ENCODE measurements at places on chromosomes 2 and 18.

DNA sequence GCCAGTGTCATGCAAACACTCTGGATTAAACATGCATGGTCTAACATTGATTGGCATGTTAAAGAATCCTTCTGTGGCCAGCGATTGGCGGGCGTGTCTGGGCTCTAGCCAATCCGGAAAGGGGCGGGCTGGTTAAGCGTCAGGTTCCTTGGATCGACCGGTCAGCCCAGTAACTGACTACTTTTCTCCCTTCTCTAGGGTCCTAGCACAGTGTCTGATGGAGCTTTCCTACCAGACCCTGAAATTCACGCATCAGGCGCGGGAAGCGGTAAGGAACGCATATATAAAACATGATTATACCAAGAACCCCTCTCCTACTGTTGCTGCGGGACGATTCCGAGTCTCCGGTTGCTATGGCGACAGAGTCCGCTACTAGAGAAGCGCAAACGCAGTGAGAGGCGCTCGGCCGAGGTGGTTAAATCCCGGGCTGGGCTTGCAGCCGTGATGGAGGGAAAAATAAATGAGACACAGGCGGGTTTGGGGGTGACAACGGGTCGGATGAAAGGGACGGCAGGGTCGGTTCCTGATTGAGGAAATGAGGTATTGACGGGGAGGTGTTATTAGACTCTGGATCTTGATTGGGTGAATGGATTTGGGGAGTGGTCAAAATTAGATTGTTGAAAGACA is 29.4 kb downstream of the KATNAL2 start:
- DNase-seq, result peak; percentile 79

DNA sequence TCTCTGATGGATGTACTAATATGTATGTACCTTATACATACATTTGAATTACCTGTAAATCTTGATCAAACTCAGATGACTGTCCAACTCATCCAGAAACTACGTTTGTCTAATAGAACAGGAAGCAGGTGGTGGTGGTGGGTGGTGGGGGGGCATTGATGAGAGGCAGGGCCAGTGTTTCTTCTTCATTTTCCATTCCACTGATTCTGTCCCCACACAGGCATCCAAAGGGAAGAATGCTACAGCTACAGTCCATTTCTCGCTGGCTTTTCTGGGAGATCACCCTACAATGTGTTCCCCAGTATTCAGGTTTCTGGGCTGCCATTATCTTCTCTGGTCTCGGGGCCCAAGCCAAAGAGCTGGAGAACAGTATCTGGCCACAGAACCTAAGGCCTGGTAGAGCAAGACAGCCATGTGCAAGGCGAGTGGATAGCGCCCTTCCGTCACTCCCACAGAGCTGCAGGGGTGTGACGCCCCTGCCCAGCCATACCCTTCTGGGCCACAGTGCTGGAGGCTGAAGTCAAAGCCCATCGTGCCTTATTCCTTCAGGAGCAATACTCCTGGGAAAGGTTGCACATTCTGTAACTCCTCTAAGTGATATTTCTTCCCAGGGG is 54.5 kb downstream of the BCL11A start:
- no peak for DNase-seq

DNA sequence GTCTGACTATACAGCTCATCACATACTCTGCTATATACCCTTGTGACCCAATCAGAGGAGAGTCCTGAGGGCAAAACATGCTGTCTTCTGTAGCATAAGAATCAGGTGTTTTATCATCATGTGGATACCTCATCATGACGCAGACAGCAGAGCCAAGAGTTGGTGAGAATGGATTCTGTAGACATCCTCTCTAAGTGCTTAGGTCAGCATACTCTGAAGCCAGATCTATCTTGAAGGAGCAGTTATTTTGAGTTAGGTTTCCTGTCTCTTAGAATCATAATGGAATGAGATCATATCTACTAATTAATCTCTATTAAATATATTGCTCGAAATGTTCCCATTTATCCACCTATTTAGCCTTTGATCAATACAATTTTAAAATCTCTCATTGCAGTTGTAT is 190.2 kb upstream of the KCNH7 start:
- DNase-seq, result no peak

DNA sequence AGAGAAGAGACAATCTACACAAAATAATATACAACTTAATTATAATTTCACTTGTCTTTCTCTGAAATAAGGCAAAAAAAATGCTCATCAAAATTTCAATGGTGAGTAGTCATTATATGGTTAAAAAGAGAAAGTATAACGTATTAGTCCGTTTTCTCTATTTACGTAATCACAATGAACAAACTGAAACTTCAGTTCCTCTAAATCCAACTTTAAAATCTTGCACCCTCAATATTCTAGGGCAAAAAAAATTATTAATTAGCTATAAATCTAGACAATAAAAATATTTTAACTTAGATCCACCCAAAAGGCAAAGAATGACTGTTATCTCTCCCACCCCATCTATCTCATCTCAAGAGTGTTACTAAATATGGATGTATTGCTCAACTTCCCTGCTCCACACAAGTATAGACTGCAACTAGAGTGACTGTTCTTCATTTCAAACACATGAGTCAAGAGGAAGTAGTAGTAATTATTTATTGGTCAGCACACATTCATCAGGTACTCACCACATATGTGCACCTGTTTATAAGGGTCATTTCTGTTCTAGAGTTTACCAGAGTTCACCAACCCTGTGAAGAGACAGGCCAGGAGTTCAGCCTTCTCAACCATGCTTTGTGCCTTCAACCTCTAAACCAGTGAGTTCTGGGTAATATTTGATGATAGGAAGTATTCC is 36.4 kb downstream of the STK39 start:
- no peak for DNase-seq

DNA sequence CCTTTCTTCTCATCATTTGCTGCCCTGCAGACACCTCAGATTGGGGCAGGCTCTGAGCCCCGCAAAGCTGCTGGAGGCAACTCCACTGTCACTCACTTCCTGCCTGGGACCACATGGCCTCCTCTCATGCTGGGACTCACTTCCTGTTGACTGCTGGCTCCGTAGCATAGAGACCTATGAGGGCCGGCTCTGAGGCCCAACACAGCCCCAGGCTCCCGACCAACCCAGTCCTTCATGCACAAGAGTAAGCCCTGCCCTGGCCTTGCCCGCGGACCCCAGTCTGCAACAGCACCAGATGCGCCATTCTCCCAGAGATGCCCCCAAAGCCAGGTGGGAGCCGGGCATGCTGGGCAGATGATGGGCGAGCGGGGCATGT is 55.7 kb downstream of the DNMT3A start:
- no peak for DNase-seq

DNA sequence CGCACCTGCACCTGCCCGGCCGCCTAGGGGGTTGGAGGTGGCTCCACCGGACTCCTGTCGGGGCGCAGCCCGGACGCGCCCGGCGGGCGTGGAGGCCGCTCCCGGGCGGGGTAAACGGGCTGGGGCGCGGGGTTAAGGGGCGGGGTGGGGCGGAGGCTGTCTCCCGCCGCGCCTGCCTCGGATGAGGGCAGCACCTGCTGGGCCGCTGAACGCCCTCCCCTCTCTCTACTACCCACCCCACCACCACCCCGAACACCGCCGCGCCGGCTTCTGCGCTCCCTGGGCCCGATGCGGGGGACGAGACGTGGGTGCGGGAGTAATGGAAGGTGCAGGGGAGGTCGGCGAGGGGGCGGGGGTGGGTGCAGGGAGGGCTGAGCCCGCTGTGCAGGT is 224.8 kb upstream of the ID2 start:
- DNase-seq, result no peak

DNA sequence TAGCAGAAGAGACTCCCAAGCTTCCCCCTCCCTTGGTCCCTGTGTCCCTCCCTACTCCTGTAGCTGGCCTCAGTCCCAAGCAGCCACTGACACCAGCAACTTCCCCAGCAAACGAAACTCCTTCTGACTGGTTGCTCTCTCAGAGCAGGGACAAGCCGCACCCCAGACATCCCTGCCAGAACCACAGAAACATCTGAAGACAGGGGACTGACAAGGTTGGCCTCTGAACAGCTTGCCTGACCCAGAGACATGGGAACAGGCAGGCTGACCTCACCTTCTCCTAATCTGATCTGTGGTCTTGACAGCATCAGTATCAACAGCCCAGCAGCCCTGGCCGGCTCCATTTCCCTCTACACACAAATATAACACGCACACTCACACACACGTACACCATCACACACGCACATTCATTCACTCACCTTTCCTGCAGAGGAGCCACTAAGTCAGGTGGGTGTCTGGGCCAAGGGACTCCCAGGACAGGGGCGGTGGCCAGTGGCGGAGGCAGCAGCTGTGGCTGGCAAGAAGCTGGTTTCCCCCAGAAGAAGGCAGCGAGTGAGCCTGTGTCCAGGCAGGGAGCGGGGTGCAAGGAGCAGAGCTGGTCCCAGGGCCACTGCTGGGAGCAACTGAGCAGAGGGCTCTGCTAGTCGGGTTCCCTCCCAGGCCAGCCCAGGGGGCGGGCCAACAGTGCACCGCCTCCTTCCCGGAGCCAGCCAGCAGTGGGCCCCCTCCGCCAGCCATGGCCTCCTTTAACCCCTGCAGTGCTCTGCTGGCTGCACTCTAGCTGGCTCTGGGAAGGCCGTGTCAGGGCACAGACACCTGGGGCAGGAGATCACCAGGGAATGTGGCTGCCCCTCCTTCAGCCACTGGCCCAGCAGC is 59.1 kb downstream of the TNS1 start:
- no peak for DNase-seq

GRCh38 chr2:99936065-99936464 is 206.3 kb downstream of the AFF3 start:
- no peak for DNase-seq

DNA sequence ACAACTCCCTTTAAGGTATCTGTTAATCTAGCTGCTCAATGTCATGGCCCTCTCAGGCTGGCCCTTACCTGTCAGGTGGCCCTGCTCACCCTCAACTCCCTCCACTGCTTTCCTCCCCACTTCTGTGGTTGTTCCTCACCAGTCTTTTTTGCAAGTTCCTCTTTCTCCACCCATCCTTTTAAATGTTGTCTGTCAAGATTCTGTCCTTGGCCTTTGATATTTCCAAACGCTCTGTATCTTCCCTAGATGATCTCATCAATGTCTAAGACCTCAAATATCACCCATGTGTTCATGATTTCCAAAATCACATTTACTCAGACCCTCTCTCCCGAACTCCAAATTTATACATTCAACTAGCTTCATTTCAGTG is 3.5 kb downstream of the PTPN2 start:
- no peak for DNase-seq

DNA sequence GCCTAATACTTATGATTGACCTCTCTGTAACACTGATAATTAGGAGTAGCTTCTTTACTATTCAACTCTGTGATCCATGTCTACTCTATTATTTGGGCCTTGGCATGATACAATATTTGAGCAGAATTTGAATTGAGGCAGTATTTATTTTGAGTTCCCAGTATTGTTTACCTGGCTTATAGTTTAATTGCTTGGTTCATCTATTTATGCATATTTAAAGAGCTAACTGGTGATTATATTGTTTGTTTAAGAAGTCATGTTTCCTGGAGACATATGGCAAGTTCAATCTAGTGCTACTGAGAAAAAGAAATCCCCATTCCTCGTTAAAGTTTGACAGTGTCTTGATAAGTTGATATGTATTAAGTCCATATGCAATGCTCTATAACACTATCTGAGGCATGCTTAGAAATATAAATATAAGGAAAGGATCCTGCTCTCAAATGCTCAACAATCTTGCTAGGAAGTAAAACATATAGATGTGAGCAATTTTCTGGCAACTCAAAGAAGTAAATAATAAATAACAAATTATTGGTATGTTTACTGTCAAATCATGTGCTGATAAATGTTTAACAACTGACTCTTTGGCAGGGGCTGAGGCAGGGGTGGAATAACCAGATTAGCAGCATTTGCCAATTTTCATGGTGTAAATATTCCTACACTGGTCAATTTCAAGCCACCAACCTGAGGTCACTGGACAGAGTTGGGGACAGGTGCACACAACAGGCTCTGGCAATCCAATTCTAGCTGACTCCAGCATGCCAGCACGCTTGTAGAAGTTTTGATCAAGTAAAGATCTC is 430.2 kb upstream of the PIK3C3 start:
- no peak for DNase-seq

DNA sequence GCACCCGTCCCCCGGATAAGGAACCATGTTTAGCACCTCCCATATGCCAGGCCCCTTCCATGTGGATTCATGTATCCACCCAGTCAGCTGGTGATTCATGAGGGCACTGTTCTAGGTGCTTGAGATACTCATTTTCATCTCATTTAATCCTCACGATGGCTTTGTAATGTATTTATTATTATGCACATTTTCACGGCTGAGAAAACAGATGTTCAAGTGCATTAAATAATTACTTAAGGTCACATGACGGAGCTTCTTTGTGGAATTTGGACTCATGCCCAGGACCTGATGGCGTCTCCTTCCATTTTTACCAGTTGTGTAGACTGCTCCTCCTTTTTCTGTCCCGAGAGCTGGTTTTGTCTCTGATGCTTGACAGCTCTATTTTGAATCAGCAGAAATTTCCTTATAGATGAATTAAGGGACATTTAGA is 72.2 kb upstream of the RBM44 start:
- no peak for DNase-seq

DNA sequence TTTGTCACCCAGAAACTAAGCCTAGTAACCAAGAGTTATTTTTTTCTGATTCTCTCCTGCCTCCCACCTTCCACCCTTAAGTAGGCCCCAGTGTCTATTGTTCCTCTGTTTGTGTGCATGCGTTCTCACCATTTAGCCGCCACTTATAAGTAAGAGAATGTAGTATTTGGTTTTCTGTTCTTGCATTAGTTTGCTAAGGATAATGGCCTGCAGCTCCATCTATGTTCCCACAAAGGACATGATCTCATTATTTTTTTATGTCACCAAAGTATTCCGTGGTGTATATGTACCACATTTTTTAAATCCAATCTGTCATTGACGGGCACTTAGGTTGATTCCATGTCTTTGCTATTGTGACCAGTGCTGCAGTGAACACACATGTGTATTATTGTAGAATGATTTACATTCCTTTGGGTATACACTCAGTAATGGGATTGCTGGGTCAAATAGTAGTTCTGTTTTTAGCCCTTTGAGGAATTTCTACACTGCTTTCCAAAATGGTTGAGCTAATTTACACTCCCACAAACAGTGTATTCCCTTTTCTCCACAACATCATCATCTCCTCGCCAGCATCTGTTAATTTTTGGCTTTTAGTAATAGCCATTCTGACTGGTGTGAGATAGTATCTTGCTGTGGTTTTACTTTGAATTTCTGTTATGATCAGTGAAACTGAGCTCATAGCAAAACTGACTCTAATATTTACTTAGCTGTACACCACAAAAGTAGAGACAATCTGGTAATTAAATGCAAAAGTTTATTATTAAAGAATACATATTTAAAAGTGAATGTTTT is 660.1 kb upstream of the SLC8A1 start:
- DNase-seq, result no peak

- no peak for DNase-seq
These were observed 67.4 kb downstream of the ADNP2 start for GRCh38 chr18:80176334-80177073.

DNA sequence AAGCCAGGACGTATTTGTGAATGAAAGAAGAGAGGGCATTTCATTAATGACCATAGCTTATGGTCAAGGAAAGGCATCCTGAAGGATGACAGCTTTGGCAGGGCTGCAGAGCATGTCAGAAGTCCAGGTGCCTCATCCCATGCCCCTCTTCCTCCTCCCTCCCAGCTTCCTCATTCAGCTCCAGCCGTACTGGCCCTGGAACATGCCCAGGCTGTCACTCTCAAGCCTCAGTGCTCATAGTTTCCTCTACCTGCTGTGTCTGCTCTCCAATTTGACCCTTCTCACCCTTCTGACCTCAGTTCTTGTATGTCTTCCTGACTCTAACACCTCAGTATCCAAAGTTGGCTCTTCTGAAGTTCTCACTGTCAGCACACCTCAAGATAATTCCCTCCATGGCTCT is 695.8 kb upstream of the HS6ST1 start:
- DNase-seq, result no peak

All from NCI-H1048 (cell line).